ENCODE measurements at places on chromosomes 12 and 14.
A peak's percentile ranks its signal among the peaks of the same experiment; 100 is the strongest.

GRCh38 chr14:55441286-55441685, 870 bp upstream of the TBPL2 start:
- no peak for DNase-seq

DNA sequence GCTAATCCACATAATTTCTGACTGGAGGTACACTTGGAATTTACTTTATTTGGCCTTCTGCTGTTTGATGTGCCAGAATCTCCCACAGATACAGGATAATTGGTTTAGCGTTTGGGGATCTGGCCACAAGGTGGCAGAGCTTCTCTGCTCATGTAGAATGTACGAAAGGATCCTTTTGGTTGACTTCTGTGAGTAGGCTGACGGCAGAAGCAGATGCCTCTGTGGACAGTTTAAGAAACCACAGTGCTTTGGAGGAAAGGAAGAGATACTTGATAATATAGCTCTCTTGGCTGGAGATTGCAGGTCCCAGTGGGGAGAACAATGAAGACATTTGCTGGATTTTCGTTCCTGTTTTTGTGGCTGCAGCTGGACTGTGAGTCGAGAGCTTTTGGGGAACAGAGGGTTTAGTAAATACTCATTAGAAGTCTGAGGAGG, 75.3 kb upstream of the OR4E1 start:
- peak; percentile 56 for DNase-seq

- DNase-seq: no peak
These were observed 124.9 kb upstream of the SYT1 start for GRCh38 chr12:78739653-78740052.

DNA sequence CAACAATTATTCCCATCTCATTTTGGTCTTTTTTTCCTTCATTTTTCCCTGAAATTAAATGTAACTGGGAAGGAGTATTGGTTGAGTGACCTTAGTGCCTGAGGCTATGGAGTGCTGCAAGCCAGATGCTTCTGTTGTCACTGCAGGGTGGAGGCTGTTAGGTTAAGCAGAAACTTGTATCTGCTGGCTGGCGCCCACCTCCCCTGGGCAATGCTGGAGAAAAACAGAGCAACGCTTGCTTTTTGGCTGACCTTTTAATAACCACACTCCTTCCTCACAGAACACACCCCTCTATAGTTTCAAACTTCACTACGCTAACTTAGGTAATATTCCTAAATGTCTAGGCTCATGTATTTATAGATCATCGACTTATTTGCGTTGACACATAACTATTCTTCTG, 583.5 kb upstream of the NOVA1 start:
- no peak for DNase-seq

- peak; percentile 43 for DNase-seq
These were observed 218.8 kb upstream of the BMP4 start for GRCh38 chr14:54175298-54175942.

- DNase-seq: no peak
These were observed 45.6 kb downstream of the SCAF11 start for GRCh38 chr12:45944771-45945170.
